ENCODE measurements at places on chromosomes 12 and 14. TPM values are rescaled to one million over a fixed set of nuclear protein-coding genes. Genes with fewer than 3 reads are reported as not detected.
A peak's percentile ranks its signal among the peaks of the same experiment; 100 is the strongest.

Gene ACOT4
- total RNA-seq = 1.7 TPM

- no peak overlapping the region for H3K4me3 ChIP-seq
- DNase-seq = no peak
- H3K27me3 ChIP-seq = no peaks in the 10 kb centered on the region
- peaks cover 18% of the 10 kb centered on the region for H3K4me1 ChIP-seq
These were observed 4.8 kb downstream of the GMPR2 start for GRCh38 chr14:24237463-24237955.

GRCh38 chr14:74425525-74426201, 347 bp downstream of the SYNDIG1L start:
- DNase-seq = no peak
- H3K27ac ChIP-seq = no peak overlapping the region
- H3K36me3 ChIP-seq = no peaks in the 10 kb centered on the region
- no peaks in the 10 kb centered on the region for H3K4me1 ChIP-seq
- H3K4me3 ChIP-seq = no peak overlapping the region
- H3K27me3 ChIP-seq = peaks cover 15% of the 10 kb centered on the region

DNA sequence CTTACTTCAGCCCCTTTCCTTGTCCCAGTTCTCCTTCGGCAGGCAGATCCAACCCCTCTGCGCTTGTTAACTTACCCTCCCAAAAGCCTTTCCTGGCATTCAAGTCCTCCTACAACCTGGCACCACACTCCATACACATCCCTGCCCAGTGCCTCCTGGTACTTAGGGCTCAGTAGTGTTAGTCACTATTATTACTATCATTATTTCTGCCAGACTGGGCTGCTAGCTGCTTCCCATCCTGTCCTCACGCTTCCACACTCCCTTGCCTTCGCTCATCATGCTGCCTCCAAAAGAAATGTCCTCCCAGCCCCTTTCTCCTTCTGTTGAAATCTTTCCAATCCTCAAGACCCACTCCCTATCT, 1.6 kb upstream of the HDAC7 start:
- DNase-seq = peak; percentile 48
- no peak overlapping the region for H3K4me3 ChIP-seq
- peaks cover 30% of the 10 kb centered on the region for H3K4me1 ChIP-seq

Gene SERPINA6
- not detected for total RNA-seq

- no peak overlapping the region for H3K4me3 ChIP-seq
- H3K36me3 ChIP-seq = peaks cover 2% of the 10 kb centered on the region
- DNase-seq = peak; percentile 44
- H3K4me1 ChIP-seq = peaks cover 4% of the 10 kb centered on the region
These were observed 6.0 kb downstream of the TMEM260 start for GRCh38 chr14:56585461-56586084.

- peaks cover 2% of the 10 kb centered on the region for H3K36me3 ChIP-seq
- no peaks in the 10 kb centered on the region for H3K27me3 ChIP-seq
- H3K27ac ChIP-seq = no peak overlapping the region
These were observed 47.6 kb upstream of the PNMA1 start for GRCh38 chr14:73761618-73762355.

- no peaks in the 10 kb centered on the region for H3K36me3 ChIP-seq
- H3K27me3 ChIP-seq = no peaks in the 10 kb centered on the region
- peaks cover 18% of the 10 kb centered on the region for H3K4me1 ChIP-seq
These were observed 364.3 kb upstream of the DDHD1 start for GRCh38 chr14:53517270-53517960.

Gene RNASE2
- total RNA-seq = not detected

DNA sequence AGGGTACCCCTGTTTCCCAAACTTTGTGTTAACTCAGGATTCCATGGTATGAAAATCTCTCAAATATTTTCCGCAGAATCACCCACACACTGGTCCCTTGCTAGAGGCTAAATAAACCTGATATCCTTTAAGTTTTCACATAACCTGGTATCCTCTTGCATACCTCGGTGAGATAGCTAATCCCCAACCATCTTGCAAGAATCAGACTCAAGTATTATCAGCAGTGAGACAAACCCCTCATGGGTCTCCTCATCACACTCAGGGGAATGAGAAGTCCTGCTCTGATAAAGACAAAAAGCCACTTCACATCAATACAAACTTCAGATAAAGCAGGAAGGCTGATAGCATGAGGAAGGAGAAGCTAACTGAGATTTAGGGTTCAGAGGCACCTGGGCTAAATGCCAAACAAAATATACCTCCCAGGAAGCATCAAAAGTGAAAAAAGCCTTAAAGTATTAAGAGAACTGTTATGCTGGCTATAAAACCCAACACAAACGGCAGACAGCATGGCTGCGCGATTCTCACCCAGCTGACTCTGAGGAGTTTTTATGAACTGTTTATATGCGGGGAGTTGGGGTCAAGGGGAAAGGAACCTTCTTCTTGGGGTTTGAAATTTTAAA, 96.5 kb downstream of the FOXN3 start:
- H3K27me3 ChIP-seq = no peaks in the 10 kb centered on the region
- DNase-seq = no peak
- no peak overlapping the region for H3K4me3 ChIP-seq
- no peaks in the 10 kb centered on the region for H3K36me3 ChIP-seq
- H3K27ac ChIP-seq = no peak overlapping the region

- H3K4me3 ChIP-seq = no peak overlapping the region
- no peak overlapping the region for H3K27ac ChIP-seq
- peaks cover 2% of the 10 kb centered on the region for H3K4me1 ChIP-seq
These were observed 43.6 kb downstream of the AREL1 start for GRCh38 chr14:74669256-74669655.

DNA sequence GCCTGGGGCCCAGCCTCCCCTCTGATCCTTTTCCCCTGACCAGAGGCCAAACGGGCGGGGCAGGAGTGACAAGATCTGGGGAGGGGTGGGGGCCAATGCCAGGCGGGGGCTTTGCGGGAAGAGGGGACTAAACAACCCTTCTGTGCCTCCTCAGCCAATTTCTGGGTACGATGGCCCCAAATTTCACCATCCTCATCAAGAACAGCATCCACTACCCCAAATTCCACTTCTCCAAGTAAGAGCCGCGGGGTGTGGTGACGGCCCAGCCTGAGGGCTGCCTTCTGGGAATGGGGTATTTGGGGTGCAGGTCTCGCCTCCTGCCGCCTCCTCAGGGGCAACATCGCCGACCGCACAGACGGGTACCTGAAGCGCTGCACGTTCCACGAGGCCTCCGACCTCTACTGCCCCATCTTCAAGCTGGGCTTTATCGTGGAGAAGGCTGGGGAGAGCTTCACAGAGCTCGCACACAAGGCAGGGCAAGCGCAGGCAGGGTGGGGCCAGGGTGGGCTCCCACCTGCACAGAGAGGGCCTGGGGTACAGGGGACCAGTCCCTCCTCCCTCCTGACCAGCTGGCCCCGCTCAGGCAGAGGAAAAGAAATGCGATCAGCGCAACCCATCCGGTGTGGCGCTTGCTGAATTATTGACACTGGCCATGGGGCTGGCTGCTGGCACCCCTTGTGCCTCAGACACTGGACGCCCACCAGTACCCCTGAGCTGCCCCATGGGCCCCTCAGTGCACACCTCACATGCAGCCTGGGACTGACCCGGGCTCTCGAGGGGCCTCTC, 1.7 kb downstream of the P2RX2 start:
- peaks cover 14% of the 10 kb centered on the region for H3K4me1 ChIP-seq
- no peak for DNase-seq
- peaks cover 35% of the 10 kb centered on the region for H3K27me3 ChIP-seq
- no peak overlapping the region for H3K27ac ChIP-seq
- peaks cover 10% of the 10 kb centered on the region for H3K36me3 ChIP-seq

GRCh38 chr12:49832836-49833421, 4.7 kb upstream of the NCKAP5L start:
- H3K36me3 ChIP-seq = no peaks in the 10 kb centered on the region
- peak; percentile 89 for DNase-seq
- H3K4me3 ChIP-seq = no peak overlapping the region
- peaks cover 4% of the 10 kb centered on the region for H3K4me1 ChIP-seq
- H3K27me3 ChIP-seq = no peaks in the 10 kb centered on the region
- H3K27ac ChIP-seq = no peak overlapping the region

DNA sequence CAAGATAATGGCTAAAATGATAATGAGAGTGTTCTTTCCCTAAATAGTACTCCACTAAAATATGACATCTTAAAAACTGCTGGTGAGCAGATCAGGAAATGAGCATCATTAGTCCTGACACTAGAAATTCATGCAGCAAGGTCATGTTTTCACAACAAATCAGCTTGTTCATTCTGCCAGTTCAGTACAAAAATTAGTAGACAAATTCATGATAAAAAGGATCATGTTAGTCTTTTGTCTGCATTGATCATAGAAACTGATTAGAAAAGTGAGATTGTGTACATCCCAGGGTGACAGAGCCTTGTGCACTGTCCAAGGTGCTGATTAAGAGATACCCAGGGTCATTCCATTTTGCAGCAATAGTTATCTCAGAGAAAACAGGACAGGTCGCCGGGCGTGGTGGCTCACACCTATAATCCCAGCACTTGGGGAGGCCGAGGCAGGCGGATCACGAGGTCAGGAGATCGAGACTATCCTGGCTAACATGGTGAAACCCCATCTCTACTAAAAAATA, 163.6 kb downstream of the RIMBP2 start:
- H3K27ac ChIP-seq = no peak overlapping the region
- H3K27me3 ChIP-seq = no peaks in the 10 kb centered on the region
- no peaks in the 10 kb centered on the region for H3K36me3 ChIP-seq
- no peak overlapping the region for H3K4me3 ChIP-seq
- H3K4me1 ChIP-seq = no peaks in the 10 kb centered on the region

Gene SCYL2
- 37.5 TPM for total RNA-seq

Gene PPP1R36
- 1.3 TPM for total RNA-seq

- no peak overlapping the region for H3K4me3 ChIP-seq
- H3K4me1 ChIP-seq = no peaks in the 10 kb centered on the region
- DNase-seq = peak; percentile 46
- no peak overlapping the region for H3K27ac ChIP-seq
- H3K36me3 ChIP-seq = no peaks in the 10 kb centered on the region
These were observed 16.7 kb downstream of the OR9K2 start for GRCh38 chr12:55142669-55143565.

GRCh38 chr12:78115889-78116288, 285.2 kb downstream of the NAV3 start:
- no peaks in the 10 kb centered on the region for H3K4me1 ChIP-seq
- no peak for DNase-seq
- peaks cover 3% of the 10 kb centered on the region for H3K36me3 ChIP-seq
- no peak overlapping the region for H3K4me3 ChIP-seq
- no peaks in the 10 kb centered on the region for H3K27me3 ChIP-seq

DNA sequence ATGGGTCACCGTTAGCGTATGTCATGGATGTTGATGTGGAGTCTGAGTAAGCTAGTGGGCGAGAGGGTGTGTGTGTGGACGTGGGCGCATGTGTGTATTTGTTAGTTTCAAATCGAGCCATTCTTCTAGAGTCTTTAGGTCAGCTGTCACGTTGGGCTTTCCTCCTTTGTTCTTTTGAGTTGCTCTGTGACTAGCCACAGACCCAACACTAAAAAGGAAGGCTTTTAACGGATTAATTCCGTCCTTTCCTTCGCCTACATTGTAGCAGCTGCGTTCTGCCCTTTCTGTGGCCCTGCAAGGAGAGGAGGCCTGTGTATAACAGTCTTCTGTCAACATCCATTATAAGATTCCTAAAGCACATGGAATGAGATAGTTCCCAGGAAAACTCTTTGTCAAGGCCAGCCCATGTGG, 117.2 kb upstream of the DNM1L start:
- H3K27me3 ChIP-seq = no peaks in the 10 kb centered on the region
- H3K4me1 ChIP-seq = peaks cover 6% of the 10 kb centered on the region
- peak overlapping the region; percentile 28 for H3K27ac ChIP-seq
- no peak overlapping the region for H3K4me3 ChIP-seq
- DNase-seq = no peak

Gene KCNMB4
- total RNA-seq = 0.51 TPM

GRCh38 chr12:116194935-116195431, 82.5 kb downstream of the MED13L start:
- no peak overlapping the region for H3K27ac ChIP-seq
- H3K27me3 ChIP-seq = no peaks in the 10 kb centered on the region
- H3K36me3 ChIP-seq = no peaks in the 10 kb centered on the region
- no peaks in the 10 kb centered on the region for H3K4me1 ChIP-seq
- no peak overlapping the region for H3K4me3 ChIP-seq
- no peak for DNase-seq

DNA sequence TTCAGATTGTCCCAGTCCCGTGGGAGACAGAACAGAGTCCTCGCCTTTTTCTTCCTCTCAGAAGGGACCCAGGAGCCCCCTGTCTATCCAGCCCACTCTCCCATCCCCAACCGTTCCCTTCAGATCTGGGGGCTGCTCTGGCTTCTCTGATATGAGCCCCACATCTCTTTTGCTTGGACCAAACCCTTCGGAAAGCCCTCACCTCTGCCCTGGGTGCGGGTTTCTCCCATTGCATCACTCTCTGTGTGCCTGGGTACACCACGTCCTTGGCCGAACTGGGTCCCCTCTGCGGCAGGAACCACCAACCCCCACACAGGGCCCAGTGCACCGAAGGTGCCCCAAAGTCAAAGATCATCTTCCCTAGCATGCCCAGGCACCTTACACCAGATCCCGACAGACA, 87.8 kb downstream of the DICER1 start:
- no peak overlapping the region for H3K27ac ChIP-seq
- H3K27me3 ChIP-seq = no peaks in the 10 kb centered on the region
- no peak for DNase-seq

Gene ETFBKMT
- total RNA-seq = 4.4 TPM

DNA sequence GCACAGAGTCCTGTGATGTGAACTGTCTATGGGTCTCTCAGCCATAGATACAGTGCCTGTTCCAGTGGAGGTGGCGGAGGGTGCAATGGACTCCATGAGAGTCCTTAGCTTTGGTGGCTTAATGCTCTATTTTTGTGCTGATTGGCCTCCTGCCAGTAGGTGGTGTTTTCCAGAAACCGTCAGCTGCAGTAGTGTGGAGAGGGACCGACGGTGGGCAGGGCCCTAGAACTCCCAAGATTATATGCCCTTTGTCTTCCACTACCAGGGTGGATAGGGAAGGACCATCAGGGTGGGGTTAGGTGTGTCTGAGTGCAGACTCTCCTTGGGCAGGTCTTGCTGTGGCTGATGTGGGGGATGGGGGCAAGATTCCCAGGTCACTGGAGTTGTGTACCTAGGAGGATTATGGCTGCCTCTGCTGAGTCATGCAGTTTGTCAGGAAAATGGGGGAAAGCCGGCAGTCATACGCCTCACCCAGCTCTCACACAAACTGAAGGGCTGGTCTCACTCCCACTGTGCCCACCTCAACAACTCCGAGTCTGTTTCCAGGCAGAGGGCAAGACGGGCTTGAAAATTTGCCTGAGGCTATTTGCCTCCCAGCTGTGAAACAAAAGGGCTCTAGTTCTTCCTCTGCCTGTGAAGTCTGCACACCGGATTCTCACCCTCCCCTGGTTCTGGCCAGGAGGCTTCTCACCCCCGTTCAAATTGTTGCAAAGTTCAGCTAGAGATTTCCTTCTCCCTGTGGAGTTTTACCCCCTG, 24.9 kb upstream of the ZDHHC17 start:
- no peaks in the 10 kb centered on the region for H3K27me3 ChIP-seq
- H3K36me3 ChIP-seq = no peaks in the 10 kb centered on the region
- DNase-seq = no peak
- H3K27ac ChIP-seq = no peak overlapping the region
- H3K4me3 ChIP-seq = no peak overlapping the region

- no peak overlapping the region for H3K27ac ChIP-seq
- no peak overlapping the region for H3K4me3 ChIP-seq
- H3K27me3 ChIP-seq = no peaks in the 10 kb centered on the region
- peak; percentile 8 for DNase-seq
- no peaks in the 10 kb centered on the region for H3K4me1 ChIP-seq
These were observed 161.7 kb upstream of the RMST start for GRCh38 chr12:97300891-97301290.

- H3K27me3 ChIP-seq = no peaks in the 10 kb centered on the region
- peak overlapping the region; percentile 32 for H3K27ac ChIP-seq
- peaks cover 8% of the 10 kb centered on the region for H3K4me1 ChIP-seq
- H3K36me3 ChIP-seq = no peaks in the 10 kb centered on the region
These were observed 228.8 kb upstream of the RGS6 start for GRCh38 chr14:71703477-71703876.

Gene ASPG
- total RNA-seq = not detected

Gene SLC8A3
- total RNA-seq = under 0.01 TPM
